Activated T-cell treated with anti-CD3 and anti-CD28 coated beads, Interleukin-2, amount 50 U/mL, for 4 hours (primary cell): ENCODE measurements at places on chromosomes 13 and 19. TPM values are rescaled to one million over a fixed set of nuclear protein-coding genes. Genes with fewer than 3 reads are reported as not detected.

DNA sequence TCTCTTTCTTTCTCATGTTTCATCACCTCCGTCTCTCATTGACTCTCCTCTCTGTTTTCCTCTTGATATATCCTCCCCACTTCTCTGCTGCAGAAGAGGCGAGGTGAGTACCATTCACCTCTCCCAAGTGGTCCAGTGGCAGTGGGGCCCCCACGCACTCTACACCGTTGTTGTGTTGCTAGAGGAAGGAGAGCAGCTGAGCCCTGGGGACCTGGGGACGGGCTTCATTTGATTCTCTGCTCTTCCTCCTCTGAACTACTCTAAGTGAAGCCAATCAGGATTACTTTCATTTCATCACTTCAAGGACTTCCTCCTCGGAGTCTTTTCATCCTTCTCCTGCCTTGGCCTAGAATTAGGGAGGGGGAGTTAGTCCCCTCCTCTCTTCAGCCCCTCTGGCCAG, 64.6 kb downstream of the CCNE1 start:
- DNase-seq: no peak

GRCh38 chr19:18850471-18851375, 19.0 kb downstream of the UPF1 start:
- DNase-seq: no peak

- DNase-seq: no peak
Measured at GRCh38 chr13:93307651-93308050, 81.0 kb downstream of the GPC6 start.

SLC7A9 gene
- not detected for total RNA-seq

GARIN5B gene
- not detected for total RNA-seq
